Gastroesophageal sphincter (tissue), 4 donors: ENCODE measurements at places on chromosomes 3 and 15. TPM values are rescaled to one million over a fixed set of nuclear protein-coding genes. Genes with fewer than 3 reads are reported as not detected.

MESP2 gene
- not detected for total RNA-seq

FBXW12 gene
- not detected for total RNA-seq

CAND2 gene
- 29.9 TPM for total RNA-seq

TIMMDC1 gene
- total RNA-seq, result 48.8 TPM

CHDH gene
- 5.5 TPM for total RNA-seq

CCDC54 gene
- total RNA-seq, result not detected

GOLGA6B gene
- total RNA-seq, result not detected

BTD gene
- 20.5 TPM for total RNA-seq

SRGAP3 gene
- 6.9 TPM for total RNA-seq

PAQR5 gene
- 2.3 TPM for total RNA-seq
